RKO (cell line): ENCODE measurements at places on chromosomes 16 and 17.
A peak's percentile ranks its signal among the peaks of the same experiment; 100 is the strongest.

- DNase-seq, result no peak
Observed at GRCh38 chr17:77436058-77436442, 295.3 kb downstream of the SEC14L1 start.

- peak; percentile 62 for DNase-seq
Observed at GRCh38 chr17:28901866-28902818, 737 bp downstream of the DHRS13 start.

DNA sequence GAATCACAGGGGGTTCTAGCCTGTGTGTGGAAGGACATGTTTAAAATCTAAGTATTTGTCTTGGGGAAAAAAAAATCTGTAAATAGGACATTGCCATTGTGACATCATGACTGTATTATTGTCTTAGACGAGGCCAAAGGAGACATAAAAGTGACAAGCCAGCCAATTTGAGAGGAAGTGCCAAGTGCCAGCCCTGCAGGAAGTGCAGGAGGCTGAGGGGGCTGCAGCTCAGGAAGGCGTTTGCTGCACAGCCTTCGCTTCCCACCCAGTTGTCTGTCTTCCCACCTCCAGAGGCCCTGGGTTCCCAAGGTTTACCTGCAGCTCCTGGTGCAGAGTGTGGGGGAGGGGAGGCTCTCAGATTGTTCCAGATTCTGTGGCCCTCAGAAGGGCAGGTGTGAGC lies 1.3 kb downstream of the ADCY7 start:
- no peak for DNase-seq

DNA sequence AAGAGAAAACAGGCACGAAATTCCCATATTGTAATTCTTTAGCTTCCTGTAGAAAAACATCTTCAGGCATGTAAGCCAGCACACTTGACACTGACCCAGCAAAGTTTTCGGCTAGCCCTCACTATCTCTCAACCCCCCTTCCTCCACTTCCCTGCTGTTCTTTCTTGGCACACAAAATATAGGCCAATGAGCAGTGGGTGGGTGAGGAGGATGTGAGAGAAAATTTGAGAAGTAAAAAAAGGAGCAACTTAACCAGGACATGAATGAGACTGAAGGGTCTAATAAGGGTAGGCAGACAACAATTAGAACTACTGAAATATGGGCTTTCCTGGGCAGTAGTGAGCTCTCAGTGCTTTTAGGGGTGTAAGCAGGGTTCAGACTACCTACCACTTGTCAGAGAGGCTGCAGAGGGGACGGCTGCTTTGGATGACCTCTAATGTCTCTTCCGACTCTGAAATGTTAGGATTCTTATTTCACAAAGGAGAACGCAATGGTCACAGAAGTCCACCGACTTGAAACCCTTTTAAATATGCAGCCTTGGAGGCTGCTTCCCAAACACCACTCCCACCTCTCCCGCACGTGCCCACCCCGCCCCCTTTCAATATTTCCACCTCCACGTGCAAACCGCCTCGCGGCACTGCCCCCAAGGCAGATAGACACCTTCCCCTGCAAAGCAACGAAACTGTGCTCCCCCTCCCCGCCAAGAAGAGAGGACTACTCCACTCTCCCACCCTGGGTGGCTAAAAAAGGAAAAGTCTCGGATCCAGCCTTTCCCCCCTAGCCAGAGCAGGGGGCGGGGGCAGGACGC lies 889 bp downstream of the MBTD1 start:
- DNase-seq, result peak; percentile 29

GRCh38 chr17:17834974-17835373 lies 1.8 kb downstream of the SREBF1 start:
- DNase-seq, result peak; percentile 69

- no peak for DNase-seq
Observed at GRCh38 chr17:50319306-50320004, 26.5 kb upstream of the XYLT2 start.

GRCh38 chr17:80452173-80452915 lies 24.1 kb downstream of the NPTX1 start:
- no peak for DNase-seq
